ENCODE measurements at places on chromosomes 12 and 14.

- no peak for DNase-seq
Measured at GRCh38 chr14:54450535-54450934, 9.4 kb upstream of the CNIH1 start.

GRCh38 chr14:48504921-48505320 lies 829.5 kb upstream of the MDGA2 start:
- DNase-seq, result no peak

DNA sequence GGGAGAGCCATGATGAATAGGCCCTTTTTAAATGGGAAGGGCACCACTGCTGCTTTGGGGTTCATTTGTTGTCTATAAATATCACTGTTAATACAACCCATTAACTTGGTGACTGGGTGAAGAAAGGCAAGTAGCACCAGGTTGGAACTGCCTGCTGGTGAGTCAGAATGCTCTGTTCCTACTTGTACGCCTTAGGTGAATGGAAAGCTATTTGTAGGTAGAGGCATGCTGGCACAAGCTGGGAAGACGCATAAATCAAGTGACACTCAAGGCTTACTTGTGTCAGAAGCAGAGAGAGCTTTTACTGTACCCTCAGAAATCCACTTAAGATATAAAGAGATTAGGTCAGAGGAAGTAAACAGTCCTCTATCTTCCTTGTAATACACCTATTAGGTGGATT lies 142.5 kb downstream of the TMX1 start:
- DNase-seq, result no peak

GRCh38 chr14:41900644-41901043 lies 294.0 kb downstream of the LRFN5 start:
- no peak for DNase-seq

GRCh38 chr12:113894697-113895096 lies 71.4 kb downstream of the RBM19 start:
- no peak for DNase-seq

DNA sequence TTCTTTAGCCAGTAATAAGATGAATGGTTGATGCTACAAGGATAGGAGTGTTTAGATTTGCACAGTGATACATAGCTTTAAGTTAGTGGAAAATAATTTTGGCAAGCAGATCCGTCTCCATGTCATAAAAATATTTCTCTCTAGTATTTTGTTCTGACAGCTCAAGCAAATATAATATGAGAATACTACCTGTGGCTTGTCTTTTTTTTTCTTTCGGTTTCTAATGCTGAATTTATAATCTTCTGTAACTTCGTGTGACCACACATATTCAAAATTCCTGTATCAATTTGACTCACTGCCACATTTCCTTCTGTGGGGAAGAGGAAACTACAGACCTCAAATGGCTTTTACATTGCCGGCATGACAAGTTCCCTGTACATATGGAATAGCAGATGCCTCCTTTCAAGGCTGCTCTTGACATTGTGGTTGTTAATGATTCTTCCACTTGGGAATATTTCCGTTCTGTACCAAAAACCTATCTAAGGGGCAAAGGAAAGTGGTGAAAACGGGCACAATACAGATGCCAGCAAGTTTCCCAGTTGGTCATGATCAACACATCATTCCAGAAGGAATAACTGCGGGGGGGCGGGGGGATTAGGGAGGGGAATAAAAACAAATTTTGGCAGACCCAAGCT lies 103.6 kb upstream of the CCDC91 start:
- no peak for DNase-seq

DNA sequence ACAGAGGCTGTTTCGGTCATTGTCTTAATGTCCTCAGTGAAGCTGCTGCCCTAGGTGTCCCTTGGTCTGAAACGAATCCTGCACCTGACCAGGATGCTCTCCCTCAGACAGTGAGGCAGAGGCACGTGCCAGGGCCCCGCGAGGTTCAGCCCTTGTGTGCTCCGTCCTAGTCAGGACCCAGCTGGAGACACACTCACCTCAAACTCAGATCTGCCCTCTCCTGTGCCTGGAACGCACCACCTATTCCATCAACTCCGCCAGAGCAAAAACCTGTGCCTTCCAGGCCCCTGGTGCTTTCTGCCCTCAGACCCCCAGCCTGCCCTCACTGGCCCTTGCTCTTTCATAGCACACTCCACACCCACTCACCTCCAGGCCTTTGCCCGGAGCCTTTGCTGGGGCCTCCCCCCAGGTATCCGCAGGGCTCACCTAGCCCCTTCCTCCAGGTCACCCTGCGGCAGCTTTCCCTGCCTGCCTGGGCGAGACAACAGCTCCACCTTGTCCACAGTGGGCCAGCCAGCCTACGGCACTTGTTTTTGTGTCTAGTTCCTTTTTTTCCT lies 150.6 kb downstream of the BCL11B start:
- DNase-seq, result no peak

DNA sequence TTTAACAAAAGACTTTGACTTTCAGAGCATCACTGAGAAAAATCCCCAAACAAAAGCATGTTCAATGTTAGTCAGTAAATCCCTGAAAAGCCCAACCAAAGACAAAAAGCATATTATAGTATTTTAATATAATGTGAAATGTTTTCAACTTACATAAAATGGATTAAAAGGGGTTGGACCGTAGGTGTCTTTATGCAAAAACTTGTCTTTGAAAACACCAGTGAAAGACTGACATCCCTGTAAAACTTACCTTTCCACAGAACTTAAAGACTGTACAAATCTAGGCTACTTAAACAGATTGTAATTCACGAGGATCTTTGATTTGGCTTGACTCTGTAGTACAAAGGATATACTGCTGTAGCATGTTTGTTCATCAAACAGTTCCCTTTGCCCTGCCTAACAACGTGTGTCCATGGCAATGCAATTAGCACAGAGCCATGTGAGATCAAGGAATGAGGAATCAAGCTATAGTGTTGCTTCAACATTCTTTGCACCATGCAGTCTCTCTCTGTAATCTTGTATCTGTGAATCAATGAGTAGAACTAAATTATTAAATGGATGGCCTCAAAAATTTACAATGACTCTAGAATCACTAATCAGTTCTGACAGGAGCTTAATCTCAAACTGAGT lies 138.5 kb upstream of the SYT1 start:
- no peak for DNase-seq

DNA sequence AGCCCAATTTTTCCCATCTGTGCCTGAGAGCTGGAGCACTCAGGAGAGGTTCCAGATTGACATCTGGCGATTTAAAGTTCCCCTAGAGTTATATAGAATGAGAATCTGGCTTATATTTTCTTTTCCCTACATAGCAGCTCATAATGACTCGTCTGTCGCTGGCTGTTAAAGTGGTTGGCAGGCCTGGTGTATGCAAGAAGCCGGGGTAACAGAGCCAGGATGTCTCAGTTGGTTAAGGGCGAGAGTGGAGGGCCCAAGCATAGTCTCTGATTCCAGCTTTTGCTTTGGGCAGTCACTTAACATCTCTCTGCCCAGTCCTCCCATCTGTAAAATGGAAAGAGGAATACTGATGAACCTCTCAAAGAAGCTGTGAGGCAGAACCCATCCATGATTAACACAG lies 751.6 kb downstream of the NOVA1 start:
- DNase-seq, result no peak

GRCh38 chr12:12999959-13000615 lies at the start of gene HEBP1:
Gene HEBP1, minus strand, starts transcription at chr12:13000265. Its CDS starts 151 bp downstream, at chr12:13000114.
- peak; percentile 98 for DNase-seq

DNA sequence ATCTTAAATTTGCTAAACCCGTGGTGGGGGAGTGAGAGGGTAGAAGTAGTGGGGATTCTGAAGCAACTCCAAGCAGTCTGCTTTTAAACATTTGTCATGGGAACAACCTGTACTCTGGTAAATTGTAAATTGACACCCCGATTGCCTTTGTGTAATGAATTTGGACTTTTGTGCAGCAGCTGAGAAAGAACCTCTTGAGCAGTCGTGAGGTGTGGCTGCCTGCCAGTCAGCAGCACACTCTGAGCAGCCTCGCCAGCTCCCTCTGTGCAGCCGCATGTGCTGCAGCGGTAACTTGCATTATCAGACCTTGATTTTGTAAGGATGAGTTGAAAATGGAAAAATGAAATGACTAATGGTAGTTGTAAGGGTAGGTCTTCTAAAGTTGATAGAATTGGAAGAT lies 74.3 kb downstream of the SUSD6 start:
- no peak for DNase-seq

DNA sequence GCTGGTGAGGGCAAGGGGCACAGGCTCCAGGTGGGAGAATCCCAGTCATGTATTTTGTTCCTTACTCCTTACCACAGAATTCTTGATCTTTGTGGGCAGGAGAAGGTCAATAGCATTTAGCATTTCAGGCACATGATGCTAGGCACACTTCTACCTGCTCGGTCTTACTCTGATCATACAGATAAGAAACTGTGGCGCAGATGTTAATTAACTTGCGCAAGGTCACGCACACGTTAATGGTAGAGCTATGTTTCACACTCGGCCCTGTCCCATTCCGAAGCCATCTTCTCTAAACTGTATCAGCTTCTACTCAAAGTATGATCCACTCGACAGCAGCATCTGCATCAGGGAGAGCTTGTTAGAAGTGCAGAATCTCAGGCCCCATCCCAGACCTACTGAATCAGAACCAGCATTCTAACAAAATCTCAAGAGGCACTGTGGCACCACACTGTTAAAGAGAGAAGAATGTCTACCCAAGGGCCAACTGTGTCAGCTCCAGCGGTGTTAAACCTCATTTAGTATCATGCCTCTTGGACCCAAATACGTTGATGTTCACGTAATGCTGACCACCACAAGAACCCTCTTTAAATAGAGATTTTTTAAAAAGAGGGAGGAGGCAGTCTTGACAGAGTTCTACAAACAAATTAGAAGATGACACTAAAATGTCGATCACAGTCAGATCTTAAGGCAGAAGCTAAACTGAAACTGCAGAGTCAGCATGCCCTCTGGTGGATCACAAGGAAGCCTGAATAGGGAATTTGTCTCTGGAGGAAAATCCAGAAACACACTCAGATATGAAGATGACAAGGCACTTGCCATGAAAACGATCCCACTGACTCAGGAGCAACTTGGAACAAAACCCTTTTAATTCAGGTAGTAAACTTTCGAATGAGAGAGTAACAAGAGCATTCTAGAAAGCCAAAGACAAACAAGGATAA lies 7.3 kb downstream of the STXBP6 start:
- no peak for DNase-seq

DNA sequence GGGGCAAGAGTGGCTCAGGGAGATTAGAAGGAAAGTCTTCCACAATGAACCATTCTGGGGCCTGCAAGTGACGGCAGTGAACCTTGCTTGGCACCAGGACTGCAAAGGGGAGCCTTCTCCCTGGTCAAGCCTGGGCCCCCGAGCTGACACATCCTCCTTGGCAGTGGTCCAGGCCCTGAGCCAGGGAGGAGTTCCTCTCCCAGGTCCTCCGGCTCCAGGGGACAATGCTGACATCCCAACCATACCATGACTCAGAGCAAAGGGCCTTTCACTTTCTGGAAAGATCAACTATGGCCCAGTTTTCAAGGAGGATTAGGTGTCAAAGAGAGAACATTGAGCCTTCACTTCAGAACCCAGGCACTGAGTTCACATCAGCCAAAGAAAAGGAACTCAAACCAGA lies 756.5 kb upstream of the TBX3 start:
- no peak for DNase-seq

- no peak for DNase-seq
Measured at GRCh38 chr12:65189028-65189718, 19.8 kb downstream of the LEMD3 start.

- no peak for DNase-seq
Measured at GRCh38 chr14:22978981-22979671, 3.2 kb downstream of the AJUBA start.

DNA sequence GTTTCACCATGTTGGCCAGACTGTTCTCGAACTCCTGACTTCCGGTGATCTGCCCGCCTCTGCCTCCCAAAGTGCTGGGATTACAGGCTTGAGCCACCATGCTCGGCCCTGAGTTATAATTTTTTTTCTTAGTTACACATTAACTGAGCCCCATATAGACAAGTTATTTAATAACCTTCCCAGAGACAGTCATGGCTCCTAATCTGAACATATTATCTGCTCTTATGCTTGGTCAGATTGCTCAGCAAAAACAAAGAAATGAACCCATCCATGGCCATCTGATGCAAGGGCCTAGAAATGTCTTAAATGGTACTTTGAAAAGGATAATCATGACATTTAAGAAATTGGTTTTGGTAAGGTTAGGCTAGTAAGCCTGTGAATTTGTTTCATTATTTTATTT lies 13.0 kb downstream of the SAMD15 start:
- no peak for DNase-seq

DNA sequence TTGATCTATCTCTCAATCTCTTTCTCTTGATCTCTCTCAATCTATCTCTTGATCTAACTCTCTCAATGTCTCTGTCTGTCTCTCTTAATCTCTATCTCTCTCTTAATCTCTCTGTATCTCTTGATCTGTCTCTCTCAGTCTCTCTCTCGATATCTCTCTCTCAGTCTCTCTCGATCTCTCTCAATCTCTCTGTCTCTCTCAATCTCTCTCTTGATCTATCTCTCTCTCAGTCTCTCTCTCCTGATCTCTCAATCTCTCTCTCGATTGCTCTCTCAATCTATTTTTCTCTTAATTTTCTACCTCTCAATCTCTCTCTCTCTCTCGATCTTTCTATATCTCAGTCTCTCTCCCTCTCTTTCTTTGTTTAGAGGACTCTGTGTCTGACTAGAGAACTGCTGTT lies 126.7 kb downstream of the BCL11B start:
- no peak for DNase-seq

DNA sequence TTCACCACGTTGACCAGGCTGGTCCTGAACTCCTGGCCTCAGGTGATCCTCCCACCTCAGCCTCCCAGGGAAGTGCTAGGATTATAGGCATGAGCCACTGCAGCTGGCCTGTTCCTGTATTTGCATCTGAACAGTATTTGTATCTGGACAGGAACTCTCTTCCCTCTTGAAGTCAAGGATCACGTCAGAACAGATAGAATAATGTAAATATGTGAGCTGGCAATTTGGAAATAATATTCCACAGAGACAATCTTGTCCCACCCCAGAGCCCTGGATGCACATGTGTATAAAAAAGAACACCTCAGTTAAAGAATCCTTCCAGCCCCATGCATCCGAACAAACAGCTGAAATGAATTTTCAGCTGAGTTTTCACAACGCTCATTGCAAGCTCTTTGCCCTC lies 118.3 kb downstream of the VEZT start:
- DNase-seq, result no peak

- DNase-seq, result peak; percentile 43
Measured at GRCh38 chr14:23025151-23025814, 9.4 kb downstream of the PSMB5 start.

- no peak for DNase-seq
Measured at GRCh38 chr14:73744874-73745529, 30.8 kb upstream of the PNMA1 start.

GRCh38 chr14:77722301-77722700 lies 14.4 kb downstream of the SLIRP start:
- no peak for DNase-seq

DNA sequence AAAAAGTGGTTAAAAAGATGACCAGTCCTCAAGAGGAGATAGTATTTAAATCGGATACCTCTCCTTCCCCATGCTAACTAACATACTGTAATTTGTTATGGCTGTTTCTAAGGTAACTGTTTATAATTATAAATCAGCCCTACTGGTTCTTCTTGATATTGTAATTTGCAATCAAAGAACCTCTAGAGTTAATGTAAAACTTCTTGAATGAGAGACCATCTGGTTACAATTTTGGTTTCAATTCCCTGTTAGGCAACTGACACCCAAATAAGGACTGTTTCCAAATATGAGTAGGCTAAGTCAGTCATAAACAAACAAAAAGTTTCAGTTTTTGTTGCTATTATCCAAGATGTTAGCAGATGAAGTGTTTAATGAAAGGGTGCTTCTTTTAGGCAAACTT lies 120.2 kb upstream of the DNM1L start:
- DNase-seq, result no peak

GRCh38 chr14:42429401-42429800 lies 822.7 kb downstream of the LRFN5 start:
- no peak for DNase-seq

All from glutamatergic neuron (in vitro differentiated cells).